NK-92 treated with Interleukin-12 subunit alpha and Interleukin-12 subunit beta, amount 100 ng/mL, for 24 hours (cell line): ENCODE measurements at places on chromosomes 7 and 10.

DNA sequence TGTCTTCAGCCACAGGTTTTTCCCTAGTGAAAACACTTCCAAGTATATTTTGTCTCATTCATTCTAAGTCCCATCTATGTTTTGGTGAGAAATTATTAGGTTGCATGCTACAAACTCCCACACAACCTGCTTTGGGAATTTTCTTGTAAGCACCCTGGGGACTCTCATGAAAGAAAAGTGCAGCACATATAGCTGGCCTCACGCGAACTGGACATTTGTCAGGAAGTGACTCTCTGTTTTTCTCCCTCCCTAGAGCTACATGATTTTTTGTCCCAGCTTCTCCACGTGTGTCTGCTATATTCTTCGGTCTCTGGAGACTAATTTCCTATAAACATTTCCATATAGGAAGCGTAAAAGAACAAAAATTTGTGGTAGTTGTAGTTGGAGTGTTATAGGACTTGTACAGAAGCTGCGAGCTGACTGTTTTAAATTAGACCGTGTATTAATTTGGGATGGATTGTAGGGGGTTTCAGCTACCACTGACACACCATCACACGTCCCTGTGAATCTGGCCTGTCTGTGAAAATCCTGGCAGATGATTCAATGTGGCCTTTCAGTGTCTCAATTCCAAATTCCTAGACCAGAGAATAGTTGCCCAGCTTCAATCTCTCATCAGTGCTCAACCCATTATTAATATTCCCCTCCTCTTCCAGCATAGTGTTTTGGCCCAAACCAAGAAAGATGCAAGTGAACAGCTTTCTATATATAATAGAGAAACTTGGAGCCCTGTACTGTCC lies 40.2 kb downstream of the ARL4A start:
- no peak for DNase-seq

GRCh38 chr7:25055520-25056220 lies 69.4 kb downstream of the CYCS start:
- DNase-seq, result no peak

GRCh38 chr10:1598393-1599153 lies 138.8 kb downstream of the ADARB2 start:
- no peak for DNase-seq

GRCh38 chr7:39321909-39322498 lies 244.2 kb upstream of the YAE1 start:
- DNase-seq, result no peak

DNA sequence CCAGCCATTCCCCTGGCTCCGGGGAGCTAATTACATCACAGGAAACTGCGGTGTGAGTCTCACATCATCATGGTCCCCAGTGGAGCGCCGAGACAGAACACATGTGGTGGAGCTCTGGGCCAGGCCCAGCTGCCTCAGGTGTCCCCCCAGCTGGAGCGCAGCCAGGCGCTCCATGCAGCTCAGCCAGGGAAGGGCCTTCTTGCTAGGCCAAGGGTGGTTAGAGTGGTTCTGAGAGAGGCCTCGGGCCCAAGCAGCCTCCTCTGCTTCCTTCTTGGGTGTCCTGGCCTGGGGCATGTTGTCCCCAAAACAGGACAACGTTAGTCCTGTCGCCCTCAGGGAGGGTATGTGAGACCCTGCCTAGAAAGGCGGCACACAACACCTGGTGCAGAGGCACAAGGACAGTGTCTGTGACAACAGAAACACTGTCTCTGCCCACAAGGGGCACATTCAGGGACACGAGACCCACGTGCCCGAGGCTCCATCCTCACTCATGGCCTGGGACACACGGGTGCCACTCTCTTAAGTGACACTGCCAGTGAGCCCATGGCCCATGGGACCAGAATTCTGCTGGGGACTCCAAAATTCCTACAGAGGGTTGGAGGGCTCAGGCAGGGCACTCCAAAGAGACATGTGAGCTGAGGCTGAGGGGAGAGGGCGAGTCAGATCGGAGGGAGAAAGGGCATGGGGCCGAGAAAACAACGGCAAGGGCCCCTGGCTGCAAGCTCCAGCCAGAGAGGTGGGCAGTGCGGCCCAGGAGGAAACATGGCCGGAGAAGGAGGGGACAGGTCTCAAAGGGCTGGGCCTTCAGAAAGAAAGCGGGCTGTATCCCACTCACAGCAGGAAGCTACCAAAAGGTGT lies 37.0 kb upstream of the RET start:
- no peak for DNase-seq
